ENCODE measurements at places on chromosomes 16 and 17. TPM values are rescaled to one million over a fixed set of nuclear protein-coding genes. Genes with fewer than 3 reads are reported as not detected.
A peak's percentile ranks its signal among the peaks of the same experiment; 100 is the strongest.

DNA sequence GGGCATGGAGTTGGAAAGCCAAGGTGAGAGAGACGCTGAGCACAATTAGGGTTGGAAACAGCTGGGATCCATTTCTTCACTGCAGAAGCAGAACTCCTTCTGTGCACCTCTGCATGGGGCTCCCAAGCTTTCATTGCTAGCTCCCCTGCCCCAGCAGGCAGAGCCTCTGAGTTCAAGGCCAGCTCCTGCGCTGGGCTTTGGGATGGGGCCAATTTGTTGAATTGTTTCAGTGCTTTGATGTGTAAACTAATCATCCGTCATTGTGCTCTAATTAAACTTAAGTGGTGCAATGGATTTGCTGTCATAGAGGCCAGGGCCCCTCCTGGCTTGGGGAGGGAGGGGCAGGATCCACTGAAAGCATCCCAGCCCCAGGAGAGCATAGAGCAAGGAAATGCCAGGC is 13.5 kb upstream of the LYRM9 start:
- H3K27me3 ChIP-seq: peaks cover 5% of the 10 kb centered on the region
- no peaks in the 10 kb centered on the region for H3K4me1 ChIP-seq
- H3K36me3 ChIP-seq: no peaks in the 10 kb centered on the region
- no peak overlapping the region for H3K27ac ChIP-seq

- no peaks in the 10 kb centered on the region for H3K27me3 ChIP-seq
- no peak overlapping the region for H3K27ac ChIP-seq
- no peak for DNase-seq
- peaks cover 4% of the 10 kb centered on the region for H3K36me3 ChIP-seq
- no peak overlapping the region for H3K4me3 ChIP-seq
Measured at GRCh38 chr16:54077050-54077821, 209.4 kb downstream of the IRX3 start.

DNA sequence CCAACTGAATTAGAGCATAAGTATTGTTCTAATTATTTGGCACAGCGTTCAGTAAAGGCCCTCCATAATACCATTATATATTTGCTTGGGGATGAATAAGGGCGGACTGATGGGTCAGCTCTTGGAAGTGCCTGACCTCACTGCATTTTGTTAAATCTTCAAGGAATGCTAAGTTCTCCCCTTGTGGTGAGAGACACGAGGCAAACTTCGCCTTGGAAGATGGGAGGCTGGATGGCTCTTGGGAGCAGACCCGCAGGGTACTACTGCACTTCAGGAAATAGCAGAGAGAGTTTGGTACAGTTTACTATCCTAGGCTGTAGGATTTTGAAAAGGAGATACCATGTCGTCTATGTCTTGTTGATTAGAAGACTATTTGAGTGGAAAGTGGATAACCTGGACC is 87.0 kb upstream of the RPRML start:
- no peak overlapping the region for H3K4me3 ChIP-seq
- no peak overlapping the region for H3K27ac ChIP-seq
- H3K27me3 ChIP-seq: no peaks in the 10 kb centered on the region

DNA sequence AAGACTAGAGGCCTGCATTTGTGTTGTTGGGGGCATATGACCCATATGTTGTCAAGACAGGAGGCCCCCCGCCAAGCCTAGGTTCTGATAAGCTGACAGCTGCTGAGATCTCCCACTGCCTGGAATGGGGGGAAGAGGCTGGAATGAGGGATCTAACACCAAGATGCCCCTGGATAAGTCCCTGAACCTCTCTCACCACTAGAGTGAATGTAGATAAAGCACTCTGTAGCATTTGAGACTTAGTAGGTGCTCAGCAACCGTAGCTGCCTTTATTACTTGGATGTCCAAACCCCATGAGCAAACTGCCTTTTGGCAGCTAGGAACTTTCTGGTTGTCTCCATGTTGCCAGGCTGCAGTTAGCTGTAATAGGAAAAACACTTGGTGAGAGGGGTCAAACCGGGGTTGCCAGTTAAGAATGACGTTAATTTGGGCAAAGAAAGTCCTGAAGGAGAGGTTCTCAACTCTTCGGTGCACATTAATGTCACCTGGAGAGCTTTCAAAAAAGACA is 4.4 kb upstream of the RASL10B start:
- no peak for DNase-seq
- H3K4me3 ChIP-seq: no peak overlapping the region
- H3K27ac ChIP-seq: peak overlapping the region; percentile 83
- peaks cover 18% of the 10 kb centered on the region for H3K4me1 ChIP-seq
- no peaks in the 10 kb centered on the region for H3K27me3 ChIP-seq

ANTKMT gene
- 57.4 TPM for polyA plus RNA-seq

- H3K27me3 ChIP-seq: peaks cover 8% of the 10 kb centered on the region
- H3K27ac ChIP-seq: no peak overlapping the region
- no peaks in the 10 kb centered on the region for H3K36me3 ChIP-seq
Measured at GRCh38 chr16:81774348-81774747, 4.7 kb upstream of the PLCG2 start.

GRCh38 chr16:89909777-89910716 is 8.6 kb upstream of the MC1R start:
- peaks cover 3% of the 10 kb centered on the region for H3K4me1 ChIP-seq
- H3K36me3 ChIP-seq: peaks cover 16% of the 10 kb centered on the region
- no peak overlapping the region for H3K27ac ChIP-seq
- H3K4me3 ChIP-seq: peak overlapping the region; percentile 42
- no peaks in the 10 kb centered on the region for H3K27me3 ChIP-seq

DECR2 gene
- 53.0 TPM for polyA plus RNA-seq

ARL4D gene
- polyA plus RNA-seq: 22.7 TPM

GRCh38 chr16:65059406-65059980 is 62.4 kb downstream of the CDH11 start:
- H3K4me1 ChIP-seq: peaks cover 6% of the 10 kb centered on the region
- H3K27ac ChIP-seq: no peak overlapping the region
- no peak overlapping the region for H3K4me3 ChIP-seq
- no peak for DNase-seq
- no peaks in the 10 kb centered on the region for H3K27me3 ChIP-seq

- H3K27ac ChIP-seq: no peak overlapping the region
- H3K4me1 ChIP-seq: no peaks in the 10 kb centered on the region
- no peaks in the 10 kb centered on the region for H3K27me3 ChIP-seq
- no peak overlapping the region for H3K4me3 ChIP-seq
Measured at GRCh38 chr16:745739-746138, 4.9 kb upstream of the CIAO3 start.
